Activated naive CD8-positive, alpha-beta T cell treated with anti-CD3 and anti-CD28 coated beads, Interleukin-2, amount 50 U/mL, for 16 hours (primary cell): ENCODE measurements at places on chromosomes 12 and 14.

DNA sequence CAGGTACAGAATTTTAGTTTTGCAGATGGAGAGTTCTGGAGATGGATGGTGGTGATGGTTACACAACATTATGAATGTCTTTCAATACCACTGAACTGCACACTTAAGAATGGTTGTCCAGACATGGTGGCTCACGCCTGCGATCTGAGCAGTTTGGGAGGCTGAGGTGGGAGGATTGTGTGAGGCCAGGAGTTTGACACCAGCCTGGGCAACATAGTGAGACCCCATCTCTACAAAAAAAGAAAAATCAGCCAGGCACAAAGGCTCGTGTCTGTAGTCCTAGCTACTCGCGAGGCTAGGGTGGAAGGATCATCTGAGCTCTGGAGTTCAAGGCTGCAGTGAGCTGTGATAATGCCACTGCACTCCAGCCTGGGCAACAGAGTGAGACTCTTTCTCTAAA, 8.1 kb upstream of the USP30 start:
- no peak for DNase-seq

- DNase-seq, result no peak
Measured at GRCh38 chr12:93125126-93125525, 196.0 kb upstream of the EEA1 start.

DNA sequence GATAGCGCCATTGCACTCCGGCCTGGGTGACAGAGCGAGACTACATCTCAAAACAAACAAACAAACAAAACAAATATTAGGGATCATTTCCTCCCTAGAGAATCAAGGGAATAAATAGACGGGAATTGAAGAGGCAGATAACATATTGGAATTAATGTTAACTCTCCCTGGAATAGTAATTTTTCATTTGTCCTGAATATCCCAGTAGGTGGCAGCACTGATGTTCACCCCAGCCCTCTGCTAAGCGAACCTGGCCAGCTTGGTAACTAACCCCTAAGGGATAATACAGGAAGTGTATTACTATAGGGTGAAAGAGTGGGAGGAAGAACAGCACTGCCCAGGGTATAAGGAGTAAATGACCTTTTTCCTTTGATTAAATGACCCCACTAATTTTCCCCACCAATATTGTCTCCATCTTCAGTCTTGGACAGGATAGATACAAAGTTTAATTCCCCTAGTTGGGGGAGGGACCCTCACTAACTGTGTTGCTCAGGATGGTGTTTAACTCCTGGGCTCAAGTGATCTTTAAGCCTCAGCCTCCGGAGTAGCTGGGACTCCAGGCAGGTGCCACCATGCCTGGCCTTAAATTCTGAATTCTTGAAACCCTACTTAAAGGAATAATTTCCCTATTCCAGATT, 40.5 kb downstream of the SLC2A14 start:
- DNase-seq, result no peak

DNA sequence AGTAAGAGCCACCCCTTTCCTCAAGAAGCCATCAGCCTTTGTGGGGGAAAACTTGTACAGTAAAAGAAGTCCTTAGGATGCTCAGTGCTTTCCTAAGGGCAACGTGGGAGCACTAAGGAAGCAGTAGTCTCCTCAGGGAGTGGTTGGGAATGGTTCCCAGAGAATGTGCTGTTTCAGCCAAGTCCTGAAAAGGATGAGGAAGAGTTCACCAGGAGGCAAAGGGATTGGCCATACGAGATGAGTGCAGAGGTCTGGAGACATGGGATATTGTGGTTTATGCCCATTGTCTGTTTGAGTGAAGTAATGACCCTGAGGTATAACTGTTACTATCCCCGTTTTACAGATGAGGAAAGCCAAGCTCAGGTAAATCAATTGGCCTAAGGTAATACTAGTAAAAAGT, 86.0 kb upstream of the ATF1 start:
- no peak for DNase-seq

GRCh38 chr12:5364036-5364770, 67.7 kb upstream of the NTF3 start:
- DNase-seq, result no peak

- DNase-seq, result no peak
Measured at GRCh38 chr14:78746086-78746595, 576.0 kb downstream of the NRXN3 start.

GRCh38 chr14:73007835-73008234, 19.1 kb downstream of the ZFYVE1 start:
- no peak for DNase-seq

- DNase-seq, result no peak
Measured at GRCh38 chr14:34275078-34275477, 187.0 kb downstream of the SPTSSA start.

- no peak for DNase-seq
Measured at GRCh38 chr12:48024735-48025134, 20.5 kb upstream of the COL2A1 start.

GRCh38 chr14:87615822-87616679, 376.9 kb downstream of the GALC start:
- DNase-seq, result no peak

DNA sequence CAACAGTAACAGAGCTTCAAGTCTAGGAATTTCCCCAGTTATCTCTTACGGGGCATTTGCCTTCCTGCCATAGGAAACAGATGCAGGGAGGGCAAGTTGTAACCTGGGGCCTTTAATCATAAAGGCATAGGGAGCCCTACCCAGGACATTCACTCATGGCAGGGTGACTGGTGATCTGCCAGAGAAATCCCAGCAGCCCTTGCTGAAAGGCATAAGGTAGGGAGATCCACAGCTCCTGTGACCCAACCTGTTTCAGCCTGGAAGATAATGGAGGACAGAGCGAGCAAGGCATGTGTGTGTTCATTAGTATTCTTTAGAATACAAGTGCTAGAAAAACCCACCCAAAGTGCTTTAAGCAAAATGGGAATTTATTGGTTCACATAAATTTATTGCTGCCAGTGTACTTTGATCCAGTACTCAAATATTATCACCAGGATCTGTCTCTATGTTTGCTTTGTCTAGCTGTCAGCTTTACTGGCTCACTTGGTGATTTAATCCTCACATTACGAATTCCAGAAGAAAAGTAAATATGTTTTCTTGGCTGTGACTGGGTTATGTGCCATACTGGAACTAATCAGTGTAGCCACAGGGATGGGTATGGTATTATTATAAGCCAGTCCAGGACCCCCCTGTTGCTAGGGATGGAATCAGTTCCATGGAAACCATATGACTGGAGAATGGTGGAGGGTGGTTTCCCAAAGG, 21.1 kb upstream of the AKAP6 start:
- DNase-seq, result no peak

GRCh38 chr12:89087149-89087825, 265.0 kb downstream of the DUSP6 start:
- DNase-seq, result no peak

DNA sequence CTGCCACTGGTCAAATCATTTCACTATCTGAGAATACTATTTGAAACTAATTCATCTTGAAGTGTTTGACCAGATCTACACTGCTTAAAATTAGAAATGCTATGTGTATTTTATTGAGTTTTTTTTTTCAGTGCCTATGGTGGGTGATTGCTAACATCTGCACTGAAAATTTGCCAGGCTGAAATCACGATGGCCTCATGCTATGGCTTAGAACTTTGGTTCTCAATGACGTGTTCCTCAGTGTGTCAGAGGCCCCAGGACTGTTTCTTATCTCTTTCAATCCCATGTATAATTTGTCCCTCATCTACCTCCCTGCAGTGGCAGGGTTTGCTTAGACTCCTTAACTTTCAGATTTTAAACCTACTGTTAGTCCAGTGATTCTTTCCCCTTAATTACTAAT, 36.2 kb upstream of the NKX2-8 start:
- no peak for DNase-seq

DNA sequence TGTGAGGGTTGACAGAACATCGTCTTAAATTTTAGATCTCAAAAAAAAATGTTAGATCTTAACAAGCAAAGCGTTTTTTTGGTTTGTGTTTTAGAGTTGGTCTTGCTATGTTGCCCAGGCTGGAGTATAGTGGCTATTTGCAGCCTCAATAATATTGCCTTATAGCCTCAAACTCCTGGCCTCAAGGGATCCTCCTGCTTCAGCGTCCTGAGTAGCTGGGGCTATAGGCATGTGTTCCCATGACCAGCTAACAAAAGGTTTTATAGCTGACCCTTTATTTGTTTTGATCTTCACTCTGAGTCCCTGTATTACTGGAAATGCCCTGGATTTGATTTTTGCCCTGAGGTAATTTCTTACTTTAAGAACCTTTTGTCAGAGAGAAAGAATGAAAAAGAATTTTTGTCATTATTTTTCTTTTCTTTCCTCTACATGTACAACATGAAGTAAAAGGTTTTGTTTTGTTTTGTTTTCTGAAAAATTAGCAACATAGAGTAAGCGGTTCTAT, 5.2 kb downstream of the INHBC start:
- no peak for DNase-seq

- DNase-seq, result no peak
Measured at GRCh38 chr12:43988838-43989560, 153.1 kb downstream of the TMEM117 start.

- no peak for DNase-seq
Measured at GRCh38 chr14:69612014-69612782, 802 bp downstream of the SUSD6 start.

DNA sequence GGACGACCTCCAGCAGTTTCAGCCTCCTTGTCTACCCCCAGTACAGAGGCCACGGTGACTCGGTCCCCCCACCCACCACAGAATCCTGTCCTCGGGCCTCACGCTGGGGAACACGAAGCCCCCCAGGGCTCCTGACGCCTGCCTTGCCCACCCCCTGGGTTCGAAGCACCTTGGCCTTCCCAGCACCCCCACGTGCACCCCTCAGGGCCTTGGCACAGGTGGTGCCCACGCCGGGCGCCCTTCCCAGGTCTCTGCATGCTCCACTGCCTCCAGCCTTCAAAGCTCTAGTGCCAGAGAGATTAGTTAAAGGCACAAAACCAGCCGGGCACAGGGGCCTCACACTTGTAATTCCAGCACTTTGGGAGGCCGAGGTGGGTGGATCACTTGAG, 61.8 kb downstream of the NOC4L start:
- no peak for DNase-seq

DNA sequence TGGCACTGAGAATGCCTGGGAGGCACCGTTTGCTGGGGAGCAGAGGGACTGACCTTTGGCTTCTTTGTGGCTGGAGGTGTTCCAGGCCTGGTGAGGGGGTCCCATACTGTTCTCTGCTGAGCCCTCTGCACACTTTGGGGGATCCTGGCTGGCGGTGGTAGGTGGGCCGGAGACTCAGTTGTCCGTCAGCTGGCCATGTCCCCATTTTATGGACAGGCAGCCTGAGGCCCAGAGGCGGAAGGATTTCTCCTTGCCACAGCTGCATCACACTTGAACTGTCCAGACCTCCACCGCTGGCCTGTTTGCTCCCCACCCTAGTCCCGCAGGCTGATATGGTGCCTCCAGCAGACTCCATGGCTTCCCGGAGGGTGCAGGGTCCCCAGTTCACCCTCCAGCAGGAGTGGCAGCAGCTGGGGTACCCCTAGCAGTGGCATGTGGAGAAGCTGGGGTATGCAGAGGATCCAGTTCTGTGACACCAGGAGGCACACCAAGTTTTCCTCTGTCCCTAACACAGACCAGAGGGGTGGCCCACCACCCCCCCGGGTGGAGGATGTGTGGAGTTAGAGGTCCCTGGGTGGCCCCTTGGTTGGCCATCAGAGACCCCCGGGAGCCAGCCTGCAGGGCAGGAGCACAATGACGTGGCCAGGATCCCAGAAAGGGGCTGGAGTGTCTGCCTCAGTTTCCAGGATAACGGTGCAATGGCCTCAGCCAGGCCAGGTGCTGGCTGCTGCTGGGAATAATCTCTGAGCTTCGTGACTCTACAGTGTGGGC, 14.8 kb downstream of the SLC25A29 start:
- DNase-seq, result no peak

DNA sequence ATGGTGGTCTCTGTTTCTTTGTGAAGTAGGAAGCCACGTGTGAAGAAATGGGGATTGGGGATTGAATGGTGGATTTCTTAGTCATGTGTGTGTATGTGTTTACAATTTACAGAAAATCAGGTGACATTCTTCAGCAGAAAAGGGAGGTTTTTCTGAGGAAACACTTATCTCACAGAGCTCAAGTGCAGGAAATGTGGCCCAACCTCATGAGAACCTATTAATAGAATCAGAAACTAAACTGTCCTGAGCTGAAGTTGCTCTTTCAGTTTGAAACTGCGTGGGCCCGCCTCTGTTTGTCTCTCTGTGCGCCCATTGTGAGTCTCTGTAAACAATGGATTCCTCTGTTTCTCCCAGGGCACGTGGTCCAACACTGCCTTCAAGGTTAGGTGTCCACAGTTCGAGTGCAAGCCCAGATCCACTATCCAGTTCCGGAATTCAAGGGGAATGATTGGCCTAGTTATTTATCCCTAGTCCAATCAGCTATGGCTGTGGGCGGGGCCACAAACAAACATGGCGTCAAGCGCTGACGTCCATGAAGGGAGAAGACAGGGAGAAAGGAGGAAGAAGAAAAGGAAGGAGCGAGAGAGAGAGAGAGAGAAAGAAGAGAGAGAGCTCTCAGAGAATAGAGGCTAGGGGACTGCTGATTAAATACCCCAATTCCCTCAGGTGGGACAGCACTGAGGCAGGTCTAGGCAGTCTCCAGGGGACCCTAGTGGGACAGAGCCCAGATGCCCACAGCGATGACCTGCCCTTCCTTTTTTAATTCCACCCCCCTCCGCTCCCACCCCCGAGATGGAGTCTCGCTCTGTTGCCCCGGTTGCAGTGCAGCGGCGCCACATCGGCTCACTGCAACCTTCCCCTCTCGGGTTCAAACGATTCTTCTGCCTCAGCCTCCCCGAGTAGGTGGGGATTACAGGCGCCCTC, 31.4 kb upstream of the C12orf76 start:
- peak; percentile 35 for DNase-seq

- no peak for DNase-seq
Measured at GRCh38 chr14:90514015-90514398, 117.2 kb downstream of the CALM1 start.

DNA sequence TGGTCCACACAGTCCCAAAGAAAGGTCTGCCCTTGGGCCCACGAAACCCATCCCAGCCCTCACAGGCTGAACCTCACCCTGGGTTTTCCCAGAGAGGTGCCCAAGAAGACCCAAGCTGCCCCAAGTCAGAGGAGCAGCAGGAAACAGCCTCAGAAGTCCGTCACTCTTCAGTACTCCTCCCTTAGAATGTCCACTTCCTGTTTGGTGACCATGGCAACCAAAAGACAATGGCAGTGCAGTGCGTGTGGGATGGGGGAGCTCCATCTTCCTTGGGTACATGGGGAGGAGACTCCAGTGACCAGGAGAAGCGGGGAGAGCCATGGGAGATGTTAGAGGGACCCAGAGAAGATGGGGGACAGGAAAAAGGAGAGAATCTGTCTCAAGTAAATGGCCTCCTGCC, 11.3 kb downstream of the SELPLG start:
- DNase-seq, result no peak
